ENCODE measurements at places on chromosomes 16 and 17.

DNA sequence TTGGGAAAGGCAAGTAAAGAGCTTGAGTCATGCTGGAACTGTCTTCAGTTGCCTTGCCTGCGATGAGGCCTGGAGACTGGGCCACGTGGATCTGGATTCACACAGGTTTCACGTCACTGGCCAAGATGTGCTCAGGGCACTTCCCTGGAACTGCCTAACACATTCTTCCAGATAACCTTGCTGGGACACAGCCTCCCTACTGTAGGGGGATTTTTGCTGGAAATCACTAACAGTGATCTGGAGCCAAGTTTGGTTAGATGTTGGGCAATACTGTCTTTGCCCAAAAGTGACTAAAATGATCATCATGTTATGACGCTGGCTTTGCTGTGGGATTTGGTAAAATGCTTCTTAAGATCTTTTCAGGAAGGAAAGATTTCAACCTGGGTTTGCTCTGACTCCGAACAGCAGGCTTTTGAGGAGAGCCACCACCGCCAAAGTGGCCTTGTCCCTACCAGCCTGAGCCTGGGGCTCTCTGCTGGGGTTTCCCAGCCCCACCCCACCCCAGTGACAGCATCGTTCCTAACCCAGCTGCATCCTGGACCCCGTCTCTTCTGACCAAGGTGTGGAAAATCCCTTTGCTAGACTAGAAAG is 14.7 kb downstream of the C1QTNF1 start:
- DNase-seq: no peak

DNA sequence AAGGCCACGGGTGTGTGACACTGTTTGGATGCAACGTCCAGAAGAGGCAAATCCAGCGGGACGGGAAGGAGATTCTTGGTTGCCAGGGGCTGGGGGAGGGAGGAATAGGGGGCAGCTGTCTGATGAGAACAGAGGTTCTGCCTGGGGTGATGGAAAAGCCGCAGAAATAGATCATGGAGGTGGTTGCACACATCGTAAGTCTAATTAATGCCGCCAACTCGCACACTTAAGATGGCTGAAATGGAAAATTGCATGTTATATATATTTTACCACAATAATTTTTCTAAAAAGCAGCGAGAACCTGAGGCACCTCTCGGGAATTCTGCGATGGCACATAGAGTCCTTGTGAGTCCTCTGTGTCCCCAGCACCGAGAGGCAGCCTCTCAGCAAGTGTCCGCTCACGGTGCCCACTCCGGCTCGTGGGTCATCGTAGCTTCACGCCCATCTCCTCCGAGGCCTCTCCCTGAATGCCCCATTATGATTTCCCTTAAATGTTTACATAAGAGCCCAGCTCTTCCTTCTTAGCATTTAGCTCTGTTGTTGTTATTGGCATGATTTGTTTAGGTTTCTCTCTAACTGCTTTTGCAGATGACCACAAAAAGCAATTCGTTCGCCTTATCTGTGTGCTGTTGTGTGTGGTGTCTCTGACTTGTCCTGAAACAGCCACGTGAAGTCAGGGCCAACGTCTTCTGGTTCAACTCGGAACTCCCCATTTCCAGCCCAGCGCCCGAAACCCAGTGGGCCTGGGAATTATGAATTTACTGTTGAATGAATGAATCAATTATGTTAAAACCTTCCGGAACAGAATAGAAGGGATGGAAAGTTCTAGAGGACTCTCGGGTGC is 7.7 kb downstream of the WFDC1 start:
- no peak for DNase-seq

DNA sequence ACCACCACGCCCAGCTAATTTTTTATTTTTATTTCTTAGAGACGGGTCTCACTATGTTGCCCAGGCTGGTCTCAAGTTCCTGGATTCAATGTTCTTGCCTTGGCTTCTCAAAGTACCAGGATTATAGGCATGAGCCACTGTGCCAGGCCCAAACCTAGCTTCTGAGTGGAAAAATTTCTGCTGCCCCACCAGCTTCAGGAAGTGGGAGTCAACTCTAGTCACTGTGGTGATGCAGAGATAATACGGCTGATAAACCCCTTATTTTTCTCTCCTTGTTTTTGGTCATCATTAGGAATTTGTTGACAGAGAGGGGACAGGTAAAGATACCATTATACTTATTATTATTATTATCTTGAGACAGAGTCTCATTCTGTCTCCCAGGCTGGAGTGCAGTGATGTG is 27.8 kb upstream of the PHOSPHO1 start:
- no peak for DNase-seq

GRCh38 chr17:60599620-60600489 is at the start of gene PPM1D:
PPM1D (plus strand) TSS chr17:60600193; CDS start chr17:60600415, 222 bp downstream.
- peak; percentile 99 for DNase-seq

- no peak for DNase-seq
These were observed 1.4 kb upstream of the AOC3 start for GRCh38 chr17:42849451-42850181.

DNA sequence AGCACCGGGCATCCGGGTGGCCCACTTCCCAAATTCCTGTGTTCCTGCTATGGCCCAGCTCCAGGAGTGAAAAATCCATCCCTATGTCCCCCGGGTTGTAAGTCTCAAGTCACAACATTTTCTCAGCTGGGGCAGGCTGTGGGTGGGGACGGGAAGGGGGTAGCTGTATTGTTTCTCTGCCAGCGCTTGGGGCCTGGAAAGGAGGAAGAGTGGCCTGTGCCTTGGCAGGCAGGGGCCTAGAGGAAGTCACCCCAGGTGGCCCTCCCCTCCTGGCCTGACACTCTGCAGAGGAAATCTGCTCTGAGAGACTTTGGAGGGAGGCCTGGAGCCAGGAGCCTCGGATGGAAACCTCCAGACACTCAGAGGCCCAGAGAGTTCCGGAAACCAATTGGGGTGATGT is 10.6 kb upstream of the SCN4A start:
- DNase-seq: no peak

DNA sequence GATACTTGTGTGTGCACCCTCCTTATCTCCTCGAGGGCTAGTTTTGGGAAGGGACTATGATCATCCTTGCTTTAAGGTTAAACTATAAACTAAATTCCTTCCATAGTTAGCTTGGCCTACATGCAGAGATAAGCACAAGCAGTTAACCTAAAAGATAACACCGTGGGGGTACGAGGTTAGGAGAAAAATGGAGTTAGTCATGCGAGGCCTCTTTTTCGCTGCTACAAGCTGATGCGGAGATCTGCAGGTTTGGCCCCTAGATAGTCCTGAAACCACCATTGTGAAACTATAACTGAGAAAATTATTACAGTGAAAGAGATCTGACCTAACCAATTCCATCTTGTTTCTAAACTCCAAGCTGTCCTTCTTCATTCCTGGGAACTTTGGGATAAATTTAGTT is 113.7 kb upstream of the ZKSCAN2 start:
- DNase-seq: no peak

- no peak for DNase-seq
These were observed 85.8 kb downstream of the MRC2 start for GRCh38 chr17:62713086-62713881.

DNA sequence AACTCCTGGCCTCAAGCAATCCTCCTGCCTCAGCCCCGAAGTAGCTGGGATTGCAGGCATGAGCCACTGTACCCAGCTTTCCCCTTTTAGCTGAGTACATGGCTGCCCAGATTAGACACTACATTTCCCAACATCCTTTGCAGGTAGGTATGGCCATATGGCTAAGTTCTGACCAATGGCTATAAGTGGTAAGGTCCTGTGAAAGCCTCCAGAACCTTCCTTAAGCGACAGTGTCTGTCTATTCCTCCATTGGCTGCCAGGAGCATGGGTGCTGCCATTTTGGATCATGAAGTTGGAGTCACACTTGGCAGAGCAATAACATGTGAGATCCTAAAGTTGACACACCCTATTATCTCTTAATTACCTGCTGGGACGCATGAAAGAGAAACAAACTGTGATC is 24.4 kb upstream of the CRHR1 start:
- DNase-seq: no peak

DNA sequence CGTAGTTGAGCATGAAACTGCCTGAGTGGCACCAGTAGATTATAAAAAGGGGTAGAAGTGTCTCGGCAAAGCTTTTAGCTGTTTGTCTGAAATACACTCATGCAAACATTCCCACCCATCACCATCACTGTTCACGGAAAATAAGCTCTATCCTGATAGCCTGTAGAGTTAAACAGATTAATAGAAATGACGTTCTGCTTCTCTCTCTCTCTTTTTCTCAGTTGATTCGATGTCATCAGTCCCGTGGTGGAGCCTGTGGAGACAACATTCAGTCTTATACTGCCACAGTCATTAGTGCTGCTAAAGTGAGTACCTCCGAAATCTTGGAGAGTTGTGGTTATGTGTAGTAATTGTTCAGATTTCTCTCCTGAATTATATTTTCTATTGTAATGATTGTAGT is 224.7 kb downstream of the BCAS3 start:
- DNase-seq: no peak

- DNase-seq: no peak
These were observed 397.3 kb downstream of the SHISA9 start for GRCh38 chr16:13298666-13299065.

DNA sequence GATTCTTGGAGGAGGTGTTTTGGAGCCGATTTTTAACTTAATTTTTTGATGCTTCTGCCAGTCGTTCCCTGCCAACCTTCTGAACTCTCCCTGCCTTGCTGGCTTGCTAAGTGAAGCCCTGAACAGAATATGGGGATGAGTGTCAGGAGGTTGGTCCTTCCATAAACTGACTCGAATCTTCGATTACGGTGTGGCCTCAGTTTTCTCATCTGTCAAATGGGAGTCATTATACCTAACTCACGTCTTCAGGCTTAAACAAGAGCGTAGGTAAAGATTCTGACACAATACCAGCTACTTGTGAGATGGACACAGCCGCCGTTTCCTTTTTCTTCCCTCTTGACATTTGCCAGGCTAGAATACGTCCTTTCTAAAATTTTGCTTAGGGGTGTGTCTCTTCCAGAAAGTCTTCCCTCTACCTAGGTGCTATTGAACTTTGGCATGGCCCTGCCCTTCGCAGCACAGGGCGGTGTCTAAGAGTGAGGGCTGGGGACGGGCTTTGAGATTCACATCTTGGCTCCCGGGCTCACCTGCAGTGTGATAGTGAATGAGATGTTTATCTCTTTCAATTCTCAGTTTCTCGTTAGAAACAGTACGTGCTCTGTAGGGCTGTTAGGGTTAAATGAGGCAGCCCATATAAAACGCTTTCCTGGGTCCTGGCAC is 190.6 kb upstream of the SDK2 start:
- DNase-seq: no peak

DNA sequence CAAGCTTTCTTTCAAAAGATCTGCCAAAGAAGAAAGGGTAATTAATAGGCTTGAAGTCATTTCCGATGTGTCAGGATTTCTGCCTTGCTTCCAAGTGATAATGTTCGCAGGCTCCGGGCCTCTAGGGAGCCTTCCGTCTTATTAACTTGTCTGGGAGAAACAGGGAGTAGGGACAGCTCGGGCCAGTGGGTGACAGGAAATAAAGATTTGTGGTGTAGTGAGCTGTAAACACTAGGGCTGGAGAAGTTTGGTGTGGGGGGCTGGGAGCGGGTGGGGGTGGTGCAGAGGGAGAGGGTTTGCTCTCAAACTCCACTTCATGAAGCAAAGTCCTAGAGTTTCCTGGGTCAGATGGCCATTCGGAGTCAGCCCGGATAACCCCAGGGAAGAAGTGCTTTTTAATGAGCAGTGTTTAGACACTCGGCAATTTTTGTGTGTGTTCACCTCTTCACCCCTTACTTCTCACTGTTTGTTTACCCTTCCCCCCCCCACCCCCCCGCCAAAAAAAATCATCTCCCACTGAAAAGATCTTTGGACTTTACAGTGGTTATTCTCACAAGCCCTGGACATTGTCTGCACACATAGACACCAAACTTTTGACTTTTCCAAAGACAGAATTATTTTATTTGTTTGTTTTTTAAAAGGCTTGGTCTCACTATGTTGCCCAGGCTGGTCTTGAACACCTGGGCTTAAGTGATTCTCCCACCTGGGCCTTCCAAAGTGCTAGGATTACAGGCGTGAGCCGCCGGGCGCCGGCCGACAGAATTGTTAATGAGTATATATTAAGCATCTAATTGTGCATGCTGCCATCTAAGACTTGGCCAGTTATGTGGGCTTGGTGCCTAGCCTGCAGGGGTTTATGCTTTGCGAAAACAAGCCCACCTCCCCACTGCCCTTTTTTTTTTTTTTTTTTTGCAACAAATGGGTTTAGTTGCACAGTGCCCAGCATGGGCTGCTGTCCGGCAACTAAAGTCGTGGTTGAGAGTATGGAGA is 196.4 kb downstream of the CCDC182 start:
- no peak for DNase-seq

- DNase-seq: peak; percentile 83
These were observed at the start of gene ASPHD1 for GRCh38 chr16:29900102-29900887. ASPHD1 (plus strand) TSS chr16:29900488; CDS start chr16:29900972, 484 bp downstream.

DNA sequence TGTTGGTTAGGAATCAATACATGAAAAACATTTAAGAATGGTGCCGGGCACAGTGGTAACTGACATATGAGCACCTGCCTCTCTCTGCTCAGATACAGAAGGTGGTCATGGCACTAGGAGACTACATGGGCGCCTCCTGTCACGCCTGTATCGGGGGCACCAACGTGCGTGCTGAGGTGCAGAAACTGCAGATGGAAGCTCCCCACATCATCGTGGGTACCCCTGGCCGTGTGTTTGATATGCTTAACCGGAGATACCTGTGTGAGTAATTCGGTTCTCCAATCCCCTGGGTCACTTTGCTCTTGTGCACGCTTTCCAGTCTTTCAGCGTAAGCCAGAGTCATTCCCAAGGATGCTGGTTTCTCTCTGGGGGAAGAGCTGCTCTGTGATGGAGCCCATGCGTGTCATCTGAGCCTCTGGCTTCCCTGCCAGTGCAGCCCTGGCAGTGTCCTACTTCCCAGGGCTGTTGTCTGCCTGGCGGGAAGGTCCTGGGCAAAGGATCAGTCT is 3.0 kb upstream of the CD68 start:
- DNase-seq: no peak

GRCh38 chr16:4760221-4760910 is 6.6 kb downstream of the ZNF500 start:
- no peak for DNase-seq

GRCh38 chr17:78680436-78680835 is 101.6 kb downstream of the CYTH1 start:
- no peak for DNase-seq

DNA sequence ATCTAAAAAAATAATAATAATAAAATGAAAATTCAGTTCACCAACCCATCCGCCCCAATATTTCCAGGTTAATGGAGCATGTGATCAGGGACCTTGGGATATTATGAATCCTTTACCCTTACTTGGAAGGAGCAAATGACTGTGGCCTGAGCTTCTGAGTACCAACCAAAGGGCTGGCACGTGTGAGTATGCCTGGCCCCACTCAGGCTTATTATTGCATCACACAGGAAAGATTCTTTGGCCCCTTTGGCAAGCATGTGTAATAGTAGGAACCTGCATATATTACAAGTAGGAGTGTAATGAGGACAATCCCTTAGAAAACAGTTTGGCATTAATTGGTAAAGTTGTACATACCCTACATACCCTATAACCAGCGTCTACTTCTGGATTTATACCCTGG is 7.2 kb upstream of the C17orf78 start:
- DNase-seq: no peak

All from CD4-positive, alpha-beta T cell treated with Interleukin-17A for 4 hours (primary cell).